ENCODE measurements at places on chromosomes 1 and 21. TPM values are rescaled to one million over a fixed set of nuclear protein-coding genes. Genes with fewer than 3 reads are reported as not detected.

Gene ADORA3
- total RNA-seq = not detected

Gene FAM72C
- total RNA-seq = 21.4 TPM

Gene CCDC17
- total RNA-seq = 1.9 TPM

Gene PRRX1
- total RNA-seq = not detected

Gene KRTAP10-8
- not detected for total RNA-seq

Measured in activated CD8-positive, alpha-beta T cell treated with anti-CD3 and anti-CD28 coated beads for 36 hours (primary cell).